ENCODE measurements at places on chromosomes 12 and 14. TPM values are rescaled to one million over a fixed set of nuclear protein-coding genes. Genes with fewer than 3 reads are reported as not detected.

The SIX4 gene
- 0.82 TPM for total RNA-seq

The DBX2 gene
- total RNA-seq = not detected

The PLEKHG7 gene
- total RNA-seq = not detected

The BHLHE41 gene
- total RNA-seq = not detected

The MYL2 gene
- not detected for total RNA-seq

The ARHGEF25 gene
- 1.0 TPM for total RNA-seq

The KCNK13 gene
- 0.09 TPM for total RNA-seq

The CDKN1B gene
- 89.3 TPM for total RNA-seq

The CLEC6A gene
- not detected for total RNA-seq

The ASPG gene
- total RNA-seq = not detected

The EPYC gene
- not detected for total RNA-seq

The TBC1D30 gene
- 0.11 TPM for total RNA-seq

The NAV3 gene
- total RNA-seq = not detected

The PARP11 gene
- 29.7 TPM for total RNA-seq

The PWP1 gene
- 41.8 TPM for total RNA-seq

The KLHDC1 gene
- total RNA-seq = 1.1 TPM

The KLHL33 gene
- total RNA-seq = 0.05 TPM

The TAS2R9 gene
- not detected for total RNA-seq

The DIO2 gene
- total RNA-seq = not detected

The KRT71 gene
- total RNA-seq = not detected

The GLIPR1L1 gene
- not detected for total RNA-seq

The PRICKLE1 gene
- 0.61 TPM for total RNA-seq

Measured in T-helper 2 cell treated with Interferon-gamma antibody and Interleukin-4, amounts not matched to agents 100 ng/mL and 5 ng/mL, for 36 hours (primary cell).